Bronchial smooth muscle cell (primary cell): ENCODE measurements at places on chromosomes 2 and 18. TPM values are rescaled to one million over a fixed set of nuclear protein-coding genes. Genes with fewer than 3 reads are reported as not detected.

The AQP12A gene
- not detected in 2 replicates for total RNA-seq

The ARHGAP25 gene
- 0.09 and 0.47 TPM in 2 replicates for total RNA-seq

The UGT1A10 gene
- total RNA-seq, result not detected in 2 replicates

The BCL11A gene
- under 0.01 and 0.17 TPM in 2 replicates for total RNA-seq

The PKP4 gene
- 14.1 and 16.1 TPM in 2 replicates for total RNA-seq

The SLC4A5 gene
- 0.16 and 0.26 TPM in 2 replicates for total RNA-seq
